ENCODE measurements at places on chromosomes 2 and 18. TPM values are rescaled to one million over a fixed set of nuclear protein-coding genes. Genes with fewer than 3 reads are reported as not detected.

GRCh38 chr18:48355276-48356115 is 53.7 kb downstream of the ZBTB7C start:
- no peak for DNase-seq
- H3K4me3 ChIP-seq, result no peak overlapping the region
- no peaks in the 10 kb centered on the region for H3K36me3 ChIP-seq
- no peaks in the 10 kb centered on the region for H3K27me3 ChIP-seq
- H3K27ac ChIP-seq, result no peak overlapping the region
- peaks cover 7% of the 10 kb centered on the region for H3K4me1 ChIP-seq

- no peak for DNase-seq
- H3K27ac ChIP-seq, result no peak overlapping the region
- no peaks in the 10 kb centered on the region for H3K27me3 ChIP-seq
Measured at GRCh38 chr2:99439971-99440505, 49.8 kb downstream of the REV1 start.

RUFY4 gene
- 0.24 TPM for polyA plus RNA-seq

PTMA gene
- polyA plus RNA-seq, result 1,117 TPM

PLA2R1 gene
- 4.0 TPM for polyA plus RNA-seq

- H3K27me3 ChIP-seq, result no peaks in the 10 kb centered on the region
- no peak for DNase-seq
- no peak overlapping the region for H3K4me3 ChIP-seq
- no peak overlapping the region for H3K27ac ChIP-seq
- no peaks in the 10 kb centered on the region for H3K36me3 ChIP-seq
Measured at GRCh38 chr18:39172695-39173421, 1607.3 kb upstream of the CELF4 start.

GRCh38 chr2:69767034-69767433 is 25.1 kb downstream of the ANXA4 start:
- H3K4me1 ChIP-seq, result peaks cover 29% of the 10 kb centered on the region
- H3K36me3 ChIP-seq, result peaks cover 3% of the 10 kb centered on the region
- no peak overlapping the region for H3K4me3 ChIP-seq
- peak overlapping the region; percentile 40 for H3K27ac ChIP-seq
- no peaks in the 10 kb centered on the region for H3K27me3 ChIP-seq

GRCh38 chr2:122471753-122472152 is 716.3 kb downstream of the TSN start:
- H3K4me3 ChIP-seq, result no peak overlapping the region
- no peak overlapping the region for H3K27ac ChIP-seq
- H3K27me3 ChIP-seq, result no peaks in the 10 kb centered on the region
- no peaks in the 10 kb centered on the region for H3K4me1 ChIP-seq
- no peaks in the 10 kb centered on the region for H3K36me3 ChIP-seq

DNA sequence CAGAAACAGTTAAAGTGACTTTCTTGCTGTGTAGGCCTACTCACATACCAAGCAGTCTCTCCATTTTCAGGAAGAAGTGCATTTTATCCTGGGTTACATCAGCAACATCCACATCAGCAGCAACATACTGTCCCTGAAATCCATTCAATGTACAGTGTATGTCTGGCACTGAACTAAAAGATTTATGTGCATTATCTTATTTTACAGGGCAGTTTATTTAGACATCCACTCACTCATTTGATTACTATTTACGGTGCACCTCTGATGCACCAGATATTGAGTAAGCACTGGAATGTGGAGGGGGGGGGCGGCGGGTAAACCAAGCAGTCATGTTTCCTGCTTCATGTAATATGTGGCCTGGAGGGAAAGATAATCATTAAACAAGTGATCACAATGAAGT is 1128.2 kb downstream of the BCL11A start:
- no peaks in the 10 kb centered on the region for H3K4me1 ChIP-seq
- no peak overlapping the region for H3K4me3 ChIP-seq
- no peak for DNase-seq
- no peaks in the 10 kb centered on the region for H3K36me3 ChIP-seq
- no peak overlapping the region for H3K27ac ChIP-seq
- no peaks in the 10 kb centered on the region for H3K27me3 ChIP-seq

TMEM37 gene
- polyA plus RNA-seq, result 43.2 TPM

GRCh38 chr2:23954325-23955014 is 14.2 kb downstream of the UBXN2A start:
- peaks cover 3% of the 10 kb centered on the region for H3K36me3 ChIP-seq
- no peaks in the 10 kb centered on the region for H3K4me1 ChIP-seq
- H3K27ac ChIP-seq, result no peak overlapping the region
- H3K4me3 ChIP-seq, result no peak overlapping the region

TBR1 gene
- not detected for polyA plus RNA-seq

- H3K36me3 ChIP-seq, result no peaks in the 10 kb centered on the region
- no peak overlapping the region for H3K27ac ChIP-seq
- no peaks in the 10 kb centered on the region for H3K27me3 ChIP-seq
Measured at GRCh38 chr18:36734596-36734995, 94.2 kb downstream of the TPGS2 start.

ACMSD gene
- polyA plus RNA-seq, result not detected

GALNT1 gene
- polyA plus RNA-seq, result 178 TPM

DNA sequence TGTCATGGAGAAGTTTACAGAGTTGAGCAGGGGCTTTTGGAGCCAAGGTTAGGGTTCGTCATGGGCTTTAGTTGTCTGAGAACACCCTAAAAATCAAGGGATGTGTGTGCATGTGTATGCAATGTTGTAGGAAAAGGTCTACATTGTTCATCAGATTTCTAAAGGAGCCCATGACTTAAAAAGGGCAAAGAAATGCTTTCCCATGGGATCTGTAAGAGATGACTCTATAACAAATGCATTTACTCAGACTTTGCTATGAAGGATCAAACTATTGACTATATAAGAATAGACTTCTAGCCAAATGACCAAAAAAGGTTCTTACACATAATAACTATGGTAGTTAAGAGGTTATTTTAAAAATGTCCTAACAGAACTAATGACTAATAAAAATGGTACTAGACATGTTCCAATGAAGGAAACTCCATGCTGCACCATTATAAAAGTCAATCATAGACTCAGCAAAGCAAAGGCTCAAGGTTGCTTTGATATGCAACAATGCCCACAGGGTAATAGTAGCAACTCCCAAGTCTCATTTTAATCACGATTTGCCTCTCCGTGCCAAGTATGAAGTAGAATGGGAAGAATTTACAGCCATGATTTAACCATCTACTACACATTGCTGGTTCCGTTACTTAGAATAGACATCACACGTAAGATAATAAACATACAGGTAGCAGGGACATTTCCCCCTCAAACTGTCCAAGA is 158.5 kb downstream of the NCKAP5 start:
- H3K27me3 ChIP-seq, result no peaks in the 10 kb centered on the region
- H3K4me3 ChIP-seq, result no peak overlapping the region
- no peak overlapping the region for H3K27ac ChIP-seq
- no peaks in the 10 kb centered on the region for H3K36me3 ChIP-seq
- H3K4me1 ChIP-seq, result no peaks in the 10 kb centered on the region
- DNase-seq, result no peak

GRCh38 chr2:216661639-216662375 is 28.6 kb downstream of the IGFBP2 start:
- H3K4me3 ChIP-seq, result no peak overlapping the region
- no peak for DNase-seq
- peaks cover 76% of the 10 kb centered on the region for H3K36me3 ChIP-seq
- no peaks in the 10 kb centered on the region for H3K4me1 ChIP-seq
- H3K27ac ChIP-seq, result no peak overlapping the region
- H3K27me3 ChIP-seq, result no peaks in the 10 kb centered on the region
